ENCODE measurements at places on chromosomes 16 and 17. TPM values are rescaled to one million over a fixed set of nuclear protein-coding genes. Genes with fewer than 3 reads are reported as not detected.

The PYCARD gene
- total RNA-seq: 19.2 TPM

The KRT9 gene
- total RNA-seq: 0.07 TPM

The LRRC75A gene
- total RNA-seq: 1.7 TPM

The ZMYND15 gene
- total RNA-seq: 0.07 TPM

The CRYM gene
- total RNA-seq: 0.63 TPM

The MT1A gene
- total RNA-seq: not detected

The TRPV2 gene
- total RNA-seq: 71.5 TPM

The CCR7 gene
- total RNA-seq: 0.26 TPM

The TNK1 gene
- 0.26 TPM for total RNA-seq

The NPIPB9 gene
- total RNA-seq: 0.72 TPM

Data from smooth muscle cell of the pulmonary artery (primary cell).